Endodermal cell (in vitro differentiated cells): ENCODE measurements at places on chromosomes 7 and 10. TPM values are rescaled to one million over a fixed set of nuclear protein-coding genes. Genes with fewer than 3 reads are reported as not detected.
A peak's percentile ranks its signal among the peaks of the same experiment; 100 is the strongest.

RPP30 gene
- total RNA-seq, result 58.3 and 58.9 TPM in 2 replicates

- no peak for DNase-seq
These were observed 165.1 kb upstream of the WNT16 start for GRCh38 chr7:121163699-121164098.

DNA sequence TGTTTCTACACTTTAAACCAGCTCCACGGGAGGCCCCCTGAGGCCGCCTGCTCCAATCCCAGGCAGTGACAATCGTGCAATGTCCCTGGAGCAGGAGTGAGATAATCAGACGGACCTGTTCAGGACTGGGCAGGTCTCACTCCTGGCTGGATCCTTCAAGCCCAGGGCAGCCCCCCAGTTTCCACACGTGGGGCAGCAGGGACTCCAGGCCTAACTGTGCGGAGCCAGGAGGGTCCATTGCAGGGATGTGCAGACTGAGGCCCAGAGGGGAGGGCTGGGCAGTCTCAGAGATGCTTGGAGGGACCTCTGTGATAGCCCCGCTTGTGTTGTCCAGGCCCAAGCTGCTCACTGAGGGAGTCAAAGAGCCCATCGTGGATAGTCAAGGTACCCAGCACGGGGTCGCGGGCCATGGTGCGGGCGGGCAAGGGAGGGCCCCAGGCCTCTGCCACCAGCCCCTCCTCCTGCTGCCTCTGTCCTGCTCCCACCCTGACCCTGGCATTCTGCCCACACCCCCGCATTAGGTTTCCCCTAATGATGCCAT, 110.5 kb upstream of the KCTD7 start:
- DNase-seq, result no peak

DNA sequence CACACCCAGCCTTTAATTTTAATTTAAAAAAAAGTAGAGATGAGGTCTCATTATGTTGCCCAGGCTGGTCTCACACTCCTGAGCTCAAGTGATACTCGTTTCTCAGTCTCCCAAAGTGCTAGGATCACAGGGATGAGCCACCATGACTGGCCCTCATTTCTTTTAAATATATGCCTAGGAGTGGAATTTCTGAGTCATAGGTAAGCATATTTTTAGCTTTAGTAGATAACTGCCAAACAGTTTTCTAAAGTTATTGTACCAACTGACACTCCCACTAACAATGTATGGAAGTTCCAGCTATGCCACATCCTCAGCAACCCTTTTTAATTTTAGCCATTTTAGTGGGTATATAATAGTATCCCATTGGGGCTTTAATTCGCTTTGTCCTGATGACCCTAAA, 13.8 kb upstream of the PPIF start:
- no peak for DNase-seq

DNA sequence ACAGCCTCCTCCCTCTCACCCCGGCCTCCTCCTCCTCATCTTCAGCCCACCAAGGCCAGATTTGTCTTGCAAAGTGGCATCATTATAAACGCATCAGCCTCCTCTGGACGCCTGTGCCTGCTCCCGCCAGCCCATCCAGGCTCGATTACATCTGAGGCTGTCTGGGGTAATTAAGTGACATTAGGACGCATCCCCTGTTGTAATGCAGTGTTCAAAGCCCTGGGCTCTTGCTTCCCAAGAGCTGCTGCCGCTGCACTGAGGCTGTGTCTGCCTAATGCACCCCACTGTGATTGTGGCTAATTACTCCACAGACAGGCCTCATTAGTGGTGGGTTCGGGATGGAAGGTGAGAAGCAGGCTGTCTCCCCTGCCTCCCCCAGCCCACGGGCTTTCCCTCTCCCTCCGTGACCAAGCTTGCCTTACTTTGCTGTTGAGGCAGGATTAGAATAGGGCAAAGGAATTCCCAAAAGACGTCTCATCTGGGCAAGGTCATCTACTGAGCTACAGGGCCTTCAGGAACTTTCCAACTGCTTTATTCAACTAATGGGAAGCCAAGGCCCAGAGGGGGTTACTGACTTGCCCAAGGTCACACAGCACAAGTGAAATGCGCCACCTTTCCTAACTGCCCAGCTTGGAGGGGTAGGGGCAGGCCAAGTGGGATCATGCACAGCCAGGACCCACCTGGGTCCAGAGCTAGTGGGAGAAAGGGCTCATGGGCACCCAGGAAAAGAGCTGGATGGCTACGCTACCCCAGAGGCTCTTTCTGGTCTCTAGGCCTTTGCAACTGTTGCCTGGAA, 66.2 kb upstream of the PCBD1 start:
- no peak for DNase-seq

DNA sequence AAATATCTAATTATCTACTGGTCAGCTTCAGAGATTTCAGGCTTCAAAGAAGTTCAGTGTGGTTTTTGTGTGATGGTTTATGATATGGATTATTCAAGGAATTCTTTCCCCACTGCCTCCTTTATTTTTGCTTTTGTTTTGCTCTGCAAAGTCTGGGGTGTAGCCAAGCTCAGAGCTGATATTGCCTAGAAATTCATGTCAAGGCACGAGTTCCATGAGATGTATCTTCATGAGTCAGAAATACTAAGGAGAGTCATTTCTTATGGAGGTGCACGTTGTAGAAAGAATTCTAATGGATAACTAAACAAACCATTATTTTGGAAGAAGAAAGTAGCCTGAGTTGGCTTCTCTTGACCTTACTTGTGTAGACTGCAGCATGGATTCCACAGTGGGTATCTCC, 37.4 kb downstream of the VIM start:
- no peak for DNase-seq

DNA sequence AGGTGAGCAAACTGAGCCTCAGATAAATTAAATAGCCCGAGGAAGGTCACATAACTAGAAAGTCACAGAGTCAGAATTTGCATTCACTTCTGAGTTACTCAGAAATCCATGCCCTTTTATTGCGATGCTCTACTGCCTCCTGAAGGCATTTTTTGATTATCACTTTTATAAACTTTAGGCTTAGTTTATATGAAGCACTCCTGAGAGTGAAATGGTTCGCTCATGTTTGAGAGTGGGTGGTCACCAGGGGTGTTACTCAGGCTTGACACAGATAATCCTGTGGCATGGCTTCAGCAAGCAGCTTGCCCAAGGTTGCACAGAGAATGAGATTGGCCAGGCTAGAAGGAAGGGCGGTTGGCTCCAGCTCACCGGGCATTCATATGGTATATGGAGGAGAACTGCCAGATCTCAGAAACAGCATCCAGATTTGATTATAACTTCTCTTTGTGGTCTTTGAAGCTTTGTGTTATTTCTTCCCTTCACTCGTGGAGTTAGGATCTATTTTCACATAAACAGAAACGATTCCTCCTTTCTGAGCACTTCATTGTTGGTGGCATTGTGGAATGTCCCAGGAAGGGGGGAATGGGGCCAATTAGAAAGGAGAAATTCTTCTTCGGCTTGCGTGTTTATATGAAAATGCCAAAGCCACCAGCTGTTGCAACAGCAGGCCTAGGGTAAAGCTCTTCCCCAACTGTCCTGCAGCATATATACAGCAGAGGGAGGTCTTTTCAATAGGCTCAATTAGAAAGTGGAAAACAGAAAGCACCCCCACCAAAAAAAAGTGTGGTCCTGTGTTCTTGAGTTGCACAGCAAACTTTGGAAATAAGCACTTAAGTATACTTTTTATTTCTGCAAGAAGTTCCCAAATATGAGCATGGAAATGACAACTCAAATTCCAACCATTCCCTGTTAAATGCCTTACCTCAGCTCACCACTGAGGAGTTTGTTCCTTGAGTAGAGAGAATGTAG, 628.8 kb downstream of the SUGCT start:
- DNase-seq, result no peak

- DNase-seq, result no peak
These were observed 93.9 kb upstream of the MINDY3 start for GRCh38 chr10:15954188-15954587.

KLF14 gene
- total RNA-seq, result not detected in 2 replicates

DNA sequence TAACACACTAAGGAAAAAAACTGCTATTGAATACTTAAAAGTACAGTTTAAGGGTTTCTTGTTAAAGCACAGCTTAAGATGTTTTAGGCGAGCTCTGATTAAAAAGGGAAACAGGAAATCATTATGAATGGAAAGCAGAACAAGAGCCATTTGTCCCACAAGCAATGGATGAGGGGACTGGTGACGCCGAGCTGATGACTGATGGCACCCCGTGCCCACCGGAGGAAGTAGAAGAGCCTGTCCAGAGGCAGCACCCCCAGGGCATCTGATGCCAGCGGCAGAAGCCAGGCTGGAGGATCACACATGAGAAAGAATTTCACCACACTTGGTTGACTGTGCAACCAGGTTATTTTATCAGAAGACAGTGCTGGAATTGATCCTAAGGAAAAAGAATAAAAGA, 15.0 kb upstream of the INSIG1 start:
- no peak for DNase-seq

GRCh38 chr7:17056491-17057142, 174.8 kb upstream of the AGR3 start:
- DNase-seq, result no peak

- DNase-seq, result no peak
These were observed 13.3 kb upstream of the MIOS start for GRCh38 chr7:7553386-7553785.

CALML5 gene
- total RNA-seq, result not detected in 3 replicates

EXOSC1 gene
- total RNA-seq, result 48.9 and 51.1 TPM in 2 replicates

GIMAP4 gene
- not detected in 3 replicates for total RNA-seq

DNA sequence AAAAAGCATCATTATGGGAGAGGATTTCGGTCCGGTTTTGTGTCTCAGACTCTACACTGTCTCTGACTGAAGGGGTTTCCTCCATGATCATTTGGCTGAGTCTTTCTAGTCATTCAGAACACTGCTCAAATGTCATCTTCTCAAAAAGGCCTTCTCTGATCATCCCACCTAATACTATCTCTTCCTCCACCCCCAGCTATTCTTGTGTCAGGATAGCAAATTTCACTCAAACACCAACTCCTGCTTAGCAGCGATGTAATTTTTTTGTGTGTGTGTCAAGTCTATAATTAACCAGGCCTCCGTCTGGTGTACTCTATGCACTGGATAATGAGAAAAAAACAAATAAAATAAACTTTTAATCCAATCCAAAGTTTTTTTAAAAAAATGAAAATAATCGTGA, 200.4 kb downstream of the KCND2 start:
- DNase-seq, result no peak

IRF5 gene
- 0.26 to 0.61 TPM (median 0.53 TPM) in 3 replicates for total RNA-seq

CEP55 gene
- 28.4 to 76.4 TPM (median 66.8 TPM) in 3 replicates for total RNA-seq

GRCh38 chr7:27143023-27143949, at the start of gene HOXA5:
Gene HOXA5 (minus strand): TSS chr7:27143681. CDS start chr7:27143607, 74 bp downstream.
- DNase-seq, result peak; percentile 94

WNT16 gene
- total RNA-seq, result 0.57 and 0.88 TPM in 2 replicates

GRCh38 chr7:111162692-111163091, 71.8 kb downstream of the LRRN3 start:
- DNase-seq, result no peak

TPK1 gene
- total RNA-seq, result 8.5 and 9.7 TPM in 2 replicates

- DNase-seq, result no peak
These were observed 3.5 kb upstream of the COMTD1 start for GRCh38 chr10:75239096-75239790.

GRCh38 chr10:1540144-1540543, 197.2 kb downstream of the ADARB2 start:
- DNase-seq, result no peak

CALCR gene
- 15.3 and 16.8 TPM in 2 replicates for total RNA-seq
